Activated CD4-positive, CD25-positive, alpha-beta regulatory T cell treated with anti-CD3 and anti-CD28 coated beads, Interleukin-2, amount 50 U/mL, for 16 hours (primary cell): ENCODE measurements at places on chromosomes 16 and 17.

DNA sequence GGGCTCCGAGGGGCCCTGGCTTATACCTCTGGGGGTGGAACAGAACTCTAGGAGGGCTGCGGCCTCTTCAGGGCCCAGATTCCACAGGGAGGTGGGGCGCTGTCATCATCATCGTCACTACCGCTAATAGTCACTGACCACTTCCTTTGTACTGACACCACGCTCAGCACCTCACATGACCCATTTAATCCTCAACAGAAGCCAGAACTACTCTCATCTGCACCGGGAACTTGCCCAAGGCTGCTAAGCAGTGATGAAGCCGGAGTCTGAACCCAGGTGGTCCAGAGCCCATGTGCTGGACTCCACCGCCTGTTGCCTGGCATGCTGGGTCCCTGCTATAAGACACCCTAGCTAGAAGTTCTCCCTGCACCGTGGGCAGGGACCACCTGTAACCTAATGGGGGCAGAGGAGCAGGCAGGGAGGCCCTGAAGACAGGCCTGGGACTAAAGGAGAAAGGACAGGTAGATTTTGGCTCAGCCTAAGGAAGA is 12.0 kb downstream of the UNC13D start:
- no peak for DNase-seq

GRCh38 chr17:41537614-41537954 is 9.5 kb upstream of the KRT19 start:
- no peak for DNase-seq

- DNase-seq = no peak
Observed at GRCh38 chr17:16474012-16474725, 17.8 kb downstream of the LRRC75A start.

DNA sequence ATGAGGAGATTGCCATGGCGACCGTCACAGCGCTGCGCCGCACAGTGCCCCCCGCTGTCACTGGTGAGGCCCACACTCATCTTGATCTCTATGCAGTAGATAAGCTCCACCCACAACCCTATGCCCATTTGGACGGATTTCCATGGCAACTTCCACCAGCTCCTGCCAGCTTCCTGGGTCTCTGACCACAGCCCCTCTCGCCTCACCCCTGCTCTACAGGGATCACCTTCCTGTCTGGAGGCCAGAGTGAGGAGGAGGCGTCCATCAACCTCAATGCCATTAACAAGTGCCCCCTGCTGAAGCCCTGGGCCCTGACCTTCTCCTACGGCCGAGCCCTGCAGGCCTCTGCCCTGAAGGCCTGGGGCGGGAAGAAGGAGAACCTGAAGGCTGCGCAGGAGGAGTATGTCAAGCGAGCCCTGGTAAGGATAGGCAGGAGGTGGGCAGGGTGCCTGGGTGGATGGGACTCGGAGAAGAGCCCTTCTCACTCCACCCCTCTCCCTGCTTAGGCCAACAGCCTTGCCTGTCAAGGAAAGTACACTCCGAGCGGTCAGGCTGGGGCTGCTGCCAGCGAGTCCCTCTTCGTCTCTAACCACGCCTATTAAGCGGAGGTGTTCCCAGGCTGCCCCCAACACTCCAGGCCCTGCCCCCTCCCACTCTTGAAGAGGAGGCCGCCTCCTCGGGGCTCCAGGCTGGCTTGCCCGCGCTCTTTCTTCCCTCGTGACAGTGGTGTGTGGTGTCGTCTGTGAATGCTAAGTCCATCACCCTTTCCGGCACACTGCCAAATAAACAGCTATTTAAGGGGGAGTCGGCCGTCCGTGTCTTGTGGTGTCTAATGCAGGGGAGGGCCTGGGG is 4.3 kb downstream of the ALDOA start:
- DNase-seq = no peak

GRCh38 chr17:10458701-10459100 is 10.7 kb downstream of the MYH4 start:
- no peak for DNase-seq

GRCh38 chr16:83233153-83233552 is 574.6 kb upstream of the HSBP1 start:
- DNase-seq = no peak

DNA sequence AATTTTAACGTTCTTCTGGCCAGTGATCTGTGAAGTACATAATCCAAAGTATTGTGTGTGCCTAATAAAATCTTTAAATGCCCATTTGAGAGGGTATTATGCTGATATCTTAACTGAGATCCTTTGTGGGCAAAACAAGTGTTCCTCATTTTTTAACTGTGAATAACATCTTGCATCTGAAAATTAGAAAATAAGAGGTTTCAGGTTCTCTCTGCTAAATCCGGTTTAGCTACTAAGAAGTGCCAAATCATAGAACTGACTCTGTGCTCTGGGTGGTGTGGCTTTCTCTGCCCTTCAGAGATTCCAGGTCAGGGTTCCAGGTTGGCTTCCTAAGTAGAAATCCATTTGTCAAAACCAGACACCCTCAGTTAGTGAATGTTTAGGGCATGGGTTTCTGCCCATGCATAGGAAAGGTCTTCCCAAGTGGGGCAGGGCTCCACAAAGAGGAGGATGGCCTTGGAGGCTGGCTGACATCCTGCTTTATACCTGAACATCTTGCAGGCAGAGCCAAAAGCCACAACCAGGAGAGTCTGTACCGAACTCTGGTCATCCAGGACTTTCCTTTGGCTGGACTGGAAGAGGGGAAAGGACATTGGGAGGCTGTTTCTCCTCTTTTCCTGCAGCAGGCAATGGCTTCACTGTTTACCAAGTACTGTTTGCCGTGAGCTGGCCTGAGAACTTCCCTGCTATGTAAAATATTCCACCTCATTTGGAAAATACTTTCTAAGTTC is 8.5 kb downstream of the ALDH3A2 start:
- no peak for DNase-seq

DNA sequence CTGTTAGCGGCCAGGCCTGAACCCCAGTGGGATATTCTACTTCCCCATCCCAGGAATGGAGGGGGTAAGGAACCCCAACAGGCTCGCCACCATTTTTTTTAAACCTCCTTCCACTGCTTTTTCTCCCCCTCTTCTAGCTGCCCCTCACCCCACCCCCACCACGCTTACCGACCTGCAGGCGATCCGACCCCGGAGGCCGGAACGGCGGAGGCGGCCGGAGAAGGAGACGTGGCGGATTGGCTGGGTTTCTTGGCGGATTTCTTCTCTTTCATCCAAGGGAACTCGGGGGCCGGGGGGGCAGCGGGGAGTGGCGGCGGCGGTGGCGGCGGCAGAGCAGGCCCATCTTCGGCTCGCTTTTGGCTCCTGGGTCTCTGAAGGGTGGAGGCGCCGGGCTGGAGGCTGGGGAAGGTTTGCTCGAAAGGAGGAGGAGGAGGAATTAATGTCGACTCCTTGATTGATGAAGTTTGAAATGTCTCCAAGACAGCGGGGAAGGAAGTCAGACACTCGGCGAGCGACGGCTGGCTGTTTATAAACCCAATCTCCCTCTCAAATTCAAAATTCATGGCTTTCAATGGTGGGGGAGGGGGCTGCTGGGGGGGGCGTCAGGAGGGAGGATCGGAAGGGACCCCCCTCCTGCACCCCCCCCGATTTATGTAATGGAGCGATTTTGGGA is 424 bp downstream of the HOXB2 start:
- no peak for DNase-seq

GRCh38 chr17:67855504-67856324 is 30.4 kb downstream of the BPTF start:
- no peak for DNase-seq

DNA sequence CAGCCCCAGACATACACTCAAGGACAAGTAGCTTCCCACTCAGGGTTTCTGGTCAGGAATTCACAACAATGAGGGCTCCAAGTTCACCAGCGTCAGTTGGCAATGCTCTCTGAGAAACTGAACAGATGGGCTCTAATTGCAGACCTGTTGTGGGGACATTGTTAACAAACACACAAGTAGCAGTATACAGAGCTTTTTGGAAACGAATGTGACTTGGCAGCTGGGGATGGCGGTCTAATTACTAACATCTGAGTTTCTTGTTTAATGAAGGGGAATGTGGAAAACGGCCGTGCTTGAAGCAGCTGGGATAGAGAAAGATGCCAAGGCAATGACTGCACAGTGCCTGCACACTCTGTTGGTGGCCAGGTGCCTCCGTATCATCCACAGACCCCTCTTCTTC is 316.1 kb upstream of the IRX3 start:
- DNase-seq = no peak
